ENCODE measurements at places on chromosomes 7 and 10.

DNA sequence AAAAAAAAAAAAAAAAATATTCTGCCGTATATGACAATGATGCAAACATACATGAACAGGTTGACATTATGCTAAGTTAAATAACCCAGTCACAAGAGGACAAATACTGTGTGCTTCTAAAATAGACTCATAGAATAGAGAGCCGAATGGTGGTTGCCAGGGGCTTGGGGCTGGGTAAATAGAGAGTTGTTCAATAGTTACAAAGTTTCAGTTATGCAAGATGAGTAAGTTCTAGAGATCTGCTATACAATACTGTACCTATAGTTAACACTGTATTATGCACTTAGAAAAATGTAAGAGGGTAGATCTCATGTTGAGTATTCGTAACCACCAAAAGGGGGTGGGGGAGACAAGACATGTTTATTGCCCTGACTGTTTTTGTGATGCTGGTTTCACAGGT, 77.1 kb upstream of the GNAI1 start:
- no peak for DNase-seq

DNA sequence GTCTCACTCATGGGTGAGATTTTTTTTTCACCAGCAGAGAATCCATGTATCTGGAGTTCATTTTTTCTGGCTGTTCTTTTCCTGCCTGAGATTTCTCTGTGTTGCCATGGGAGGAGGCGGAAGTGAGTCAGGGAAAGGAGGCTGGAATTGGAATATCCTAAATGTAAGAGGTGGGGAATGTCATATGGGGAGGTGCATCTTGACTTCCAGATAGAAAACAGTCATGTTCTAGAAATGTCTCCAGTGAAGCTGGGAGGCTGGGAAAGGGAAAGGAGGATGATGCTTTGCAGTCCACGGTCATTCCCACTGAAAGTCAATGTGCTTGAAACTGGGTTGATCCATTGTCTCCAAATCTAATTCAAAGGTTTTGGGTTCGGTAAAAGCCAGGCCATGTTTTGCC, 39.7 kb upstream of the HPS1 start:
- no peak for DNase-seq

DNA sequence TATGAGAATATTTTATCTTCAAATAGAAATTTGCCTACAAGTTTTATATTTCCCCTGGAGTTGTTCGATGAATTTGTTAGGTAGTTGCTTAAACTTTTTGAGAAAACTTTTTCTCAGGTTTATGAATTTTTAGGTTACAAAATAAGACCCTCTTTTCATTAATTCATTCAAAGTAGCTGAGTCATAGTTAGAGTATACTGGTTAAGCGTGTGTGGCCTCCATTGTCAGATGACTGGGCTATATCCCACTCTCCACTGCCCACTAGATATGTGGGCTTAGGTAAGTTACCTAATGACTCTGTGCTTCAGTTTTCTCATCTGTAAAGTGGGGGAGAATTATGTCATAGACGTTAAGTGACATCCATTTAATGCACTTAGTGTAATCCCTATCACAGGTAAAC, 1.0 kb downstream of the ASB15 start:
- DNase-seq = no peak

DNA sequence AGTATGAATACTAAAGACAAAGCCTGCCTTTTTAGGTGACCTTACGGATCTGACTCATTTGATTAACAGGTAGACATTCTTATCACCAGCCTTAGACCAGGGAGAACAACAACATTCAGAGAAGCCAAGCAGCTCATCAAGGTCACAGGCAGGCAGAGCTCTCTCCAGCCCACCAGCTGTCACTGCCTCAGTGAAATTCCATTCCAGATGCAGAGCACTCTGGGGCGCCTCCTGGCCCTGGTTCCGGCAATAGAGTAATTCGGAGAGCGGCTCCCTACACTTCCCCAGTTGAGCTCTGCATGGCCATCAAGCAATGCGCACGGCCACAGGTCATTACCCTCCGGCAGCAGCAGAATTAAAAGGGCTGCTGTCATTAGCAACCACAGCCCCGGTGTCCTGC, 164.7 kb downstream of the TCERG1L start:
- no peak for DNase-seq

GRCh38 chr7:7764520-7765396, 46.4 kb upstream of the RPA3 start:
- no peak for DNase-seq

DNA sequence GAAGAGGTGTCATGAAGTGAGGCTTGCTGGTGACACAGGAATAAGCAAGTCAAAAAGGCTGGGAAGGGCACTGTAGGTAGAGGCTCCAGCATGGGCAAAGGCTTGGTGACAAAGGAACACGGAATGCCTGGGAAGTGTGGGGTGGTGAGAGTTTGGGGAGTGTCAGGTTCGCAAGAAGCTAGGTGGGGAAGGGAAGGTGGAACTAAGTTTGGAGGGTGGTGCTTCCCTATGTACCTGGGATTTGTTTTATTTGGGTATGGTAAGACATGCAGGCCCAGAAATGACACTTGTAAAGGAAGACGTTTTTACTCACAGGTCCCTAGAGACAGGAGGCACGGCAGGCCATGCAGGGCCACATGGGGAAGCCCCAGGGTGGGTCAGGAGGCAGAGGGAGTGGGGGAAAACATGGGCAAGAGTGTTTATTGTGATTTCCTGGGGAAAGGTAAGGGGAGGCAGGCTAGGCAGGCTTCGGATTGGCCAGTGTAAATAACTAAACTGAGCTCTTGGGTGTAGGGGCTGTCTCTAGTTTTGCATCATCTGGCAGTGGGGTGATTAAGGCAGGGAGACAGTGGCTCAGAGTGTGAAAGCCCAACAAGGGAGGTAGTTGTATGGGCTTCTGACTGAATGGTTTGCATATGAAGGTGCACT, 52.1 kb downstream of the SH2D4B start:
- DNase-seq = no peak

DNA sequence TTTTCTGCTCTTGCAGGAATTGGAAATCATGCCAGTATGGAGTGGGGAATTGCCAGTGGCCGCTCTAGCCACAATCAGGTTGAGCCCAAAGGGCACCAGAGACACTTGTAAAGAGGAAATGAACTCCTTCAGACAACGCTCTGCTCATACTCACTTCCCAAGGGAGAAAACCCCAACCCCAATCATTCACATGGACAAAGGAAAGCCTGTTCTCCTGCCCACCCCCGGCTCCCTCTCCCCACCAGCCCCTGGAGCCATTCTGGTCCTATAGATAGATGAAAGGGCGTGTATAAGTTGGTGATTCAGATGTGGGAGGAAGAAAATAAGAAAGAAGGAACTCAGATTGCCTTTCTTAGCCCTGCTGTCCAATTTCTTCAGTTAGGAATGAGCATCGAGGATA, 57.4 kb downstream of the GFRA1 start:
- DNase-seq = no peak

GRCh38 chr10:31708046-31708445, 220.6 kb downstream of the ARHGAP12 start:
- DNase-seq = no peak

GRCh38 chr10:110859206-110859972, 12.3 kb upstream of the PDCD4 start:
- DNase-seq = no peak

- no peak for DNase-seq
Observed at GRCh38 chr10:4652111-4653010, 173.6 kb upstream of the AKR1E2 start.

- no peak for DNase-seq
Observed at GRCh38 chr7:123440101-123440548, 94.3 kb downstream of the IQUB start.

DNA sequence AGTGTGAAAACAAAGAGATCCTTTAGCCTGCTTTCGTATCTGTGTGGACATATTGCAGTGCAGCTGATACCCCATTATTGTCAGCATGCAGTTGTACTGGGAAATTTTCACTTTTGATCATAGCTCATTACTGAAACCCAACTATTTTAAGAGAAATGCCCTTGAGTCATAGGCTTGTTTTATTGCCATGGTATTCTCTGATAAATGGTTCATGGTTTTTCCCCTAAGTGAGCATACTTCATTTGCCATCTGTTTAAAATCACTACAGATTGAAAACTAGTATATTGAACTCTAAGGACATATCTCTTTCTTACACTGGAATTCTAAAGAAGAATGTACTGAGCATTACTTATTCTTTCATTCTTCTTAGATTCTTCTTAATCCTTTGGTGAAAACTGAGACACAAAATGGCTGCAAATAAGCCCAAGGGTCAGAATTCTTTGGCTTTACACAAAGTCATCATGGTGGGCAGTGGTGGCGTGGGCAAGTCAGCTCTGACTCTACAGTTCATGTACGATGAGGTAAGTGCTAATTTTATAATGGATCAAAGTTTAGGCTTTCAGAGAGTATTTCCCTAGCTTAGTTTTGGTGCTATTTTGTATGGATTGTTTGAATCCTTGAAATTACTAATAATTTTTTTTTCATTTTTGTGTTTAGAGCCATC, 63.0 kb downstream of the RALA start:
- DNase-seq = no peak

GRCh38 chr7:70239918-70240317, 641.6 kb downstream of the AUTS2 start:
- no peak for DNase-seq

GRCh38 chr10:88670497-88670896, 6.3 kb downstream of the LIPF start:
- DNase-seq = no peak

GRCh38 chr7:27154369-27154768, 2.0 kb upstream of the HOXA3 start:
- peak; percentile 42 for DNase-seq

- no peak for DNase-seq
Observed at GRCh38 chr7:32221736-32222135, 151.5 kb upstream of the PDE1C start.

- DNase-seq = no peak
Observed at GRCh38 chr10:78502210-78502936, 468.7 kb downstream of the RPS24 start.

DNA sequence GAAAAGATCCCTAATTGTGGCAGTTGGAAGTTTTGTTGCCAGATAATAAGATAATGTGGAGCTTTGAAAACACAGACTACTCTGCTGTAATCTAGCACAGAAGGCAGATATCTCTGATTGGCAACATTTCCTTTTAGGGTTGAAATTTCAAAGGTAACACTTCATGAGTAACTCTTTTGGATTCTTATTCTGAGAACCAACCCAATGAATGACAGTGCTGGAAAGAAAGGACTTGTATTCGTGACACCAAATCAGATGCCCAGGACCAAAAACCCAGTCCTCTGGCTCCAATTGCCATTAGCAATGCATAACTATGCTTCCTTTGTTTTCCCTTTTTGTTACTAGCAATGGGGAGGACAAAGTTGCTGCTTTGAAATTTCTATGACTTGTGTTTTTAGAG, 41.0 kb upstream of the ELMO1 start:
- no peak for DNase-seq

DNA sequence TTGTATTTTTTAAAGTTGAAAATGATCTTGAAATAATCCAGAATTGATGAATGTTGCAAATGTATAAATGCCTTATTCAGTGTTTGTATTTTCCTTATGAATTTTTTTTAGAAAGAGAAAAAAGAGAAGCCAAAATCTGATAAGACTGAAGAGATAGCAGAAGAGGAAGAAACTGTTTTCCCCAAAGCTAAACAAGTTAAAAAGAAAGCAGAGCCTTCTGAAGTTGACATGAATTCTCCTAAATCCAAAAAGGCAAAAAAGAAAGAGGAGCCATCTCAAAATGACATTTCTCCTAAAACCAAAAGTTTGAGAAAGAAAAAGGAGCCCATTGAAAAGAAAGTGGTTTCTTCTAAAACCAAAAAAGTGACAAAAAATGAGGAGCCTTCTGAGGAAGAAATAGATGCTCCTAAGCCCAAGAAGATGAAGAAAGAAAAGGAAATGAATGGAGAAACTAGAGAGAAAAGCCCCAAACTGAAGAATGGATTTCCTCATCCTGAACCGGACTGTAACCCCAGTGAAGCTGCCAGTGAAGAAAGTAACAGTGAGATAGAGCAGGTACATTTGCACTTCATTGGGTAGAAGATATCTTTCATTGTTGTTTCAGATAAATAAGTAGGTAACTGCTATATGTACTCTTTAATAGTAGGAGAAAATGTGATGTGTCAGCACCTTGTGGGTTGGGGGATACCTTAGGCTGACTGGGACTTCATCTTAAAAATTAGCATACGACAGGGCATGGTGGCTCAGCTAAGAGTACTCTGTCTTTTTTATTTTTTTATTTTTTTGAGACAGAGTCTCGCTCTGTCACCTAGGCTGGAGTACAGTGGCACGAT, 3.9 kb downstream of the DDX21 start:
- DNase-seq = no peak

DNA sequence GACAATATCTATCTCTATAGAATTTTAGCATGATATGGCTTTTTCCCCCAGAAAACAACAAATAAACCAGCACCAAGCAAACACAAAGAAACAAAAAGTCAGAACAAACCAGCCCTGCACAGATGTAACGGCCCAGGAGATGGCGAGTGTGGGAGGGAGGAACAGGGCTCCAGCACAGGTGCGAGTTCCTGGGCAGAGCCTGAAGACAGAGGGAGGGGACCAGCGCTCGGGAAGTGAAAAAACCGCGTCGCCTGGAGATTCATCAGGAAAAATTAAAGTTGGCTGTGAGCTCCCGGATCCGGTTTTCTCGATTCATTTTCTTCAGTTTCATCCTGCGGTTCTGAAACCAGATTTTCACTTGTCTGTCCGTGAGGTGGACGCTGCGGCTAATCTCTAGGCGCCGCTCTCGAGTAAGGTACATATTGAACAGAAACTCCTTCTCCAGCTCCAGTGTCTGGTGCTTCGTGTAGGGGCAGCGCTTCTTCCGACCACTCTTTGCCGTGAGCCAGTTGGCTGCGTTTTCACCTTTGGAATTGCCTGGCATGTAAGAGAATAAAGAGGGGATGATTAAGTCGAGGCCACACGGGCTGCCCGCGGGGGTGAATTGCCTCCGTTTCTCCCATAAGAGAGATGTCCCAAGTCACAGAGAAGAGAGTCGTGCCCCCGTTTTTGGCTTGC, 2.3 kb downstream of the HOXA10 start:
- peak; percentile 63 for DNase-seq

GRCh38 chr7:22173685-22174573, 183.0 kb downstream of the RAPGEF5 start:
- DNase-seq = no peak

DNA sequence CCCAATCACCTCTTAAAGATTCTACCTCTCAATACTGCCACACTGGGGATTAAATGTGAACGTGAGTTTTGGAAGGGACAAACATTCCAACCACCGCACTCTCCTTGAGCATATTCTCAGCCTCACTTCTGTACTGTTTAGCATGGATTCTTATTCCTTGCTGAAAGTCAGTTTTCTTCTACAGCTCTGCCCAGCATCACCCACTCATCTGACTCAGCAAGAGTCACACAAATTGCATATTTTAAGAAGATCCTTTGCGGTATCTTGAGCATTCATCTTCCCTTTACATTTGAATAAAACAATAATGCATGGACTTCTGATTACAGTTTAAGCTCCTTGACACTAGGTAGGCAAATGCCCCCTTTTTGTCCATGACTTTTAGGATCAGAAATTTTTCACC, 251.6 kb upstream of the MKLN1 start:
- DNase-seq = no peak

DNA sequence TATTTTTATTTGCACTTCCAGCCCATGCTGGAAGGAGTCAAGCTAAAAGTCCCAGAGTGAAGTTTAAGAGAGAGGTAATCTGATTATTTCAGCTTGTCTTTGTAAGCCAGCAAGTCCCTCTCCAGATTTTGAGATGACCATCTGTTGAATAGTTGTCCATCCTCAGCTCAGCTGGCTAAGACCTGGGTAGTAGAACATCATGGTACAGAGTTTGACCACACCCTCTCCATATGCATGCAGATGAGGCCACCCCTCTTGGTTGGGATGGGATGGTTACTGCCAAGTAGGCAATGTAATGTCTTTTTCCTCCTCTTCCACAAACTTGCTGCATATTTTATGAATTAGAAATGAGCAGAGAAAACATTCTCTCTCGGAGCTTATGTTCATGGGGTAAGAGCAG, 639.8 kb downstream of the SORCS3 start:
- no peak for DNase-seq
